ENCODE measurements at places on chromosomes 1 and 21.

DNA sequence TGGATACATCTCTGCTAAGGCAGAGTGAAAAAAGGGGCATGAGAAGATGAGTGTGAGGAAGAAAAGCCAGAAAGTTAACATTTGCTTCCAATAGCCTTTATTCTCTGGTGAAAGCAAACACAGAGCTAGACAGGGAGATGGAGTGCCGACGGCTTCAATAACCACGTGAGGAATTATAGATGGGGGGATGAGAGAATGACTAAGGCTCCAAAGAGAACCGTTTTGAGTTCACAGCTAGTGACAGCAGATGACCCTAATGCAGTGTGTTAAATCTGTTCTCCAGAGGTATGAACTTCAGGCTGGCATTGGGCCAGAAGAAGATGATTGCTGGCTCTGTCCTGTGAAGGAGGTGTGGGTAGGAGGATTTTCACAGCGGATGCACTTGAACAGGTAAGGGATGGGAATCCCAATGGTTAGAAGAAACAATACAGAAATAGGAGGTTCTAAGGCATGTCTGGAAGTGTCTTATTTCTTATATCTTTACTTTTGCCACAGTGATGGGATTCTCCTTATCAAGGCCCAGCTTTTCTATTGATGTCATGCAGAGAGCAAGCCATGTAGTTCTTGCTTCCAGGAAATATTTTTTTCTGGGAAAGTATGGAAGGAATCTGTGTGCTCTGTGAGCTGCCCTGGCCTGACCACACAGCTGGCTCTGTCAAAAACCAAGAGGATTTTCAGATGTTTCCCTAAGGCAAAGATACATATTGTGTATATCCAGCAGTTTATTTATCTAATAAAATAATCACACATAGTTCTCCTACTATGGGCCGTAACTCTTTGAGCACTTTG is 573.8 kb downstream of the LTN1 start:
- DNase-seq: peak; percentile 96

- no peak for DNase-seq
These were observed 225.1 kb upstream of the ZP4 start for GRCh38 chr1:238115852-238116251.

DNA sequence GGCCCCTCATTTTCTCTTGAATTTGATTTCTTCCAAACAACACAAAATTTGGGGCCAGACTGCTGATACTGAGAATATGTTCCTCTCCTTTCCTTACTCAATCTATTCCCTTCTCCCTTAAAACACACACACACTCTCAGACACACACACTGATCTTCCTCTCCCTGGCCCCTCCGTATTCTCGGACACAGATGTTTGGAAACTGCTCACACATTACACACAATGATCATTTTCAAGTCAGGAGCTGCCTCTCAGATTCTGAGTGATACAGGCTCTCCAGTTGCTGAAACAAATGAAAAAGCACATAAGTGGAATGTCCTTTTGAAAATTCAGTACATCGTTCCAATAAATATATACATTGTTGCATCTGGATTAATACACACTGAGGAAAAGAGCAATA is 161.3 kb downstream of the CLEC20A start:
- DNase-seq: no peak

DNA sequence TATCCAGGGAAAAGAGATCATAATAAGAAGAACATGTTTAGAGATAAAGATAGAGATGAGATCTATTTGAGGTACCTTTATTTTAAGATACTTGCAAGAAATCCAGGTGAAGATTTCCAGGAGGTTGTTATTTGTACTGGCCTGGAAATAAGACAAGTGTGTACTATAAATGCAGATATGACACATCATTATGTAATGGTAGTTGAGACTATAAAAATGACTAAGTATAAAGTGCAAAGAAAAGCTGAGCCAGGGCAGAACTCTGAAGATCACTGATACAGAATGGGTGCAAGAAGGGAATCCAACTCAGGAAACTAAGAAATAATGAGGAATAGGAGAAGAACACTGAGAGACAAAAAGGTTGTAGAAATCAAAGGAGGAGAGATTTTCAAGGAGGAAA is 378.2 kb upstream of the PBX1 start:
- no peak for DNase-seq

DNA sequence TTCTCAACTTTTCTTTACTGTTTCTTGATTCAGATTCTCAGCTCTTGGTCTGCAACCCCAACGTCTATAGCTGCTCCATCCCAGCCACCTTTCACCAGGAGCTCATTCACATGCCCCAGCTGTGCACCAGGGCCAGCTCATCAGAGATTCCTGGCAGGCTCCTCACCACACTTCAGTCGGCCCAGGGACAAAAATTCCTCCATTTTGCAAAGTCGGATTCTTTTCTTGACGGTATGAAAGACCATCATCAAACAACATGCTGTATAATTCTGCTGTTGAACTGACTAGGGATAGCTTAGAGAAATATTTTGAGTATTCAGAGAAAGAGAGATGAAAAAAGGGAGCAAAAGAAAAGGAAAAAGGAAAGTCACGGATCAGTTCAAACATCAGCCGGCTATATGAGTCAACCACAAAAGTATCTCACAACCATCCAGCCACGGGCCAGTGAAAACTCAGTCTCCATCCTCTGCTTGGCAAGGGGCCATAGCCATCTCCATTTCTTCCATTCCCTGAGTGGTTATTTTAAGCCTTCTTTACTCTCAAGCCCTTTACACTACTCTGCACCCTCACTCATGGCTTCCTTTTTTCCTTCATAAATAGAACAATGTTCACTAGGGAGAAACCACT is 14.1 kb downstream of the DNASE2B start:
- peak; percentile 63 for DNase-seq

GRCh38 chr1:43530483-43531106 is at the start of gene PTPRF:
Gene PTPRF, plus strand, starts transcription at chr1:43530883. Its CDS starts 14,193 bp downstream, at chr1:43545076.
- DNase-seq: peak; percentile 42

- DNase-seq: peak; percentile 34
These were observed 47.0 kb upstream of the BCAR3 start for GRCh38 chr1:93728480-93729131.

DNA sequence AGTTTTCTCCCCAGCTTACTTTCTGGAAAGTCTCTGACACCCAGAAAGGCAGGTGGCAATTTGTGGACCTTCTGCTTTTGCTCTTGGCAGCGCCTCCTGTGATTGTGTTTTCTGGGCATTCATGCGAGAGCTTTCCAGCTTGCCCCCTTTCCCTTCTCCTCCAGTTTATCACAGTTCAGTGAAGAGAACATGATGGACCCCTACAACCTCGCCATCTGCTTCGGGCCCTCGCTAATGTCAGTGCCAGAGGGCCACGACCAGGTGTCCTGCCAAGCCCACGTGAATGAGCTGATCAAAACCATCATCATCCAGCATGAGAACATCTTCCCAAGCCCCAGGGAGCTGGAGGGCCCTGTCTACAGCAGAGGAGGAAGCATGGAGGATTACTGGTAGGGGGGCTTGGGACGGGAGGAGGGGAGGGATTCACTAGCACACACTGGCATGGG is 24.3 kb upstream of the IKBKE start:
- no peak for DNase-seq

DNA sequence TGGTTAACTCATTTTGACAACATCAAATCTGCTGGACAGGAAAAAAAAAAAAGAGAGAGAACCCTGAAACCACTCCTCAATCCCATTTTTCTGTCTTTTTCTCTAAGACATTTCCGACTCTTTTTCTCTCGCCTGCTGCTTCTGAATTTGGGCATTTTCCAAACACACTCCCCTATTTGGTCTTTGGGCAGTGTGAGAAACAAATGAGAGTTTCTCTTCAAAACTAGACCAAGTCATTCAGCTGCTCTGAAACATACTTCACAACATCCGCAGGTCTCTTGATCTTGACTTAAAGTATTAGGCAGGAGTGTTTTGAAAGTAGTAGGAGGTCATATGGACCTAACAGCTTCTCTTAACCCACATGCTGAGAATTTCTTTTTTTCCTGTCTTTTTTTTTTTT is 364.8 kb upstream of the ESRRG start:
- DNase-seq: no peak

DNA sequence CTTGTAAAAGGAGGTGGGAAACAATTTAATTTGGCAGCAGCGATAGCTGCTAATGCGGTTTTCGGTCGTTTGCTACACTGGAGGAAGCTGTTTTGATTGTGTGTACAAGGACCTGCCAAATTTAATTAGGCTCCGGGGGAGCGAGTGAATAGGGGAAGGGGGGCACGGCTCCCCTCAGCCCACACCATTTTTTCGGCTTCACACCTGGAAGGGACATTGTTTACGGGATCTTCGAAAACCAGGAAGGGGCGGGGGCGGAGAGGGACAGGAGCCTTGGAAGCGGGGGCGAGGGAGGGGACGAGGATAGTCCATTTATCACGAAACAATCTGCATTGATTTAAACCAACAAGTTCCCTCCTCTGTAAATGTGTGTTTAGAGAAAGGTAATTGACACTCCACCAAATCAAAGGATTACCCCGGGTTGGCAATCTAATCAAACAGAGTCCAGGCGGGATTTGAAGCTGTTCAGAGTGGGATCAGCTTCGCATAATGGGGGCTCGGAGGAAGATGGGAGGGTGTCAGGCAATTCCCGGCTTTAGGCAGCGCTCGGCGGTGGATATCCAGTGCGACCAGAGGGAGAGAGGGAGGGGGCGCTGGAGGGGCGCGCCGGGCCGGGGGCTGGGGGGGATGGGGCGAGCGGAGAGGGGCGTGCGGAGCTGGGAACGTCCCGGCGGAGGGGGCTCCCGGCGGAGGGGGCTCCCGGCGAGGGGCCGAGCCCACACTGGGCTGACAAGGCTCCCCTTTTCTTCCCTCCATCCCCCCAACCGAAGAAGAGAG is 9.8 kb downstream of the PAX7 start:
- no peak for DNase-seq

DNA sequence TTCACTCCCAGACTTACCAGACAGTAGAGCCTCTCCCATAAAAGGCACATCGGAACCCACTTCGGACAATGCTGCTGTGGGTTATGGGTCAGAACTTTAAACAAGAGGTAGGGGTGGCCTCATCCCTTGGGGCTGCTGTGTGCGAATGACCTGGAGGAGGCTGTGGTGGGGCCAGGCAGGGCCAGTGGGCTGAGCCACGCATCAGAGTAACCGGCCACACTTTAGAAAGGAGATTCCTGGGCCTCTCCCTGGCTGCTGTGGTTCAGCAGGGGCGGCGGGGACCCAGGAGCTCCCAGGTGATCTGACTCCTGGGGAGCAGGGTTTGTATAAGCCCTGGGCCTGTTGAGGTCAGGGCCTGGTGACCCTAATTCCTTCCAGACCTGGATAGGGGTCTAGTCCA is 110.2 kb upstream of the C1orf174 start:
- DNase-seq: no peak

DNA sequence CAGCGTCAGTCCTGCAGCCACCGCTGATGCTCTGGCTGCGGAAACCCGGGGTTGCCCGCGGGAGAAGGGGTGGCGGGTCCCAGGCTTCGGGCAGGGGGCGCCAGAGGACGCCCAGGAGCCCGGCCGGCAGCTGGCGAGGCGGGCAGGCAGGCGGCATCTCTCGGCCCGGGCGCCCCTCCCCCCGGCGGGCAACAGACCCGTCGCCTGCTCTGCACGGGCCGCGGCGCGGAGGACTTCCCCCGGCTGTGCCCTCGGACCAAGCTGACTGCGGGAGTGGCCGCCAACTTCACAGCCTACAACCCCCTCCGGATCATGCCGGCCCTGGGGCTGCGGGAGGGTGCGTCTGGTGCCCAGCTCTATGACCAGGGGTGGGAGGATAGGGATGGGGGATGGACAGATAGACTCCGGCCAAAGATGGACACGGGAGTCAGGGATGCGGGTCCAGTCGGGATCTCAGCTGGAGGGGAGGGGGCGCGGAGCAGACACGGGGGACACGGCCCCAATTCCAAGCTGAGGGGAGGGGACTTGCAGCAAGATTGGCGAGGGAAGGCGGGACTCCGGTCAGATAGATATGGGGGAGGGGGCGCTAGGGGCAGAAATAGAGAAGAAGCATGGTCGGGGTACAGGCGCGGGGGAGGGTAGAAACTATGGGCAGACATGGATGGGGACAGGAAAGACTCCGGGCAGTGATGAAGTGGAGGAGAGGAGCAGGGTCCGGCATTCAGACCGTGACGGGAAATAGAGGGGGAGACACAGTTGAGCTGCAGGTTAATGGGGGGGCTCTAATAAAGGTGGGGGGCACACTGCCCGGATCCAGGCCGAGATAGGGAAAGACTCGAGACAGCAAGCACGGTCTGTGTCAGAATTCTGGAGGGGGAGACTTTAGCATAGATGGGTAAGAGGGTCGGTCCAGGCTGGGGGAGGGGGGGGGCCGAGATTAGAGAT is 1.1 kb downstream of the ADGRB2 start:
- DNase-seq: no peak

DNA sequence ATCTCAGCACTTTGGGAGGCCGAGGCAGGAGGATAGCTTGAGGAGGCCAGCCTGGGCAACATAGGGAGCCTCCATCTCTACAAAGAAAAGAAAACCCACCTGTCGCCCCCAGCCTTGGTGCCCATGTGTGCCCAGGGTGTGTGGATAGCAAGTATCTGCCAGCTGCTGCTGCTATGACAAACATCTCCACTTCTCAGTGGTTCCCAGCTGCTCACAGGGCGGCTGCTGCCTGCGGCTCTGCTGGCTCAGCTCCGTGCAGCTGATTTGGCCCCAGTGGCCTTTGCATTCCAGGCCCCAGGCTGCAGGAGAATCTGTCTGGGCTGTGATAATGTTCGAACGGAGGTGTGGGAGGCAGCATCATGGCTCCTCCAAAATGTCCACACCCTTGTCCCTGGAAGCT is 10.6 kb upstream of the TTC34 start:
- no peak for DNase-seq

DNA sequence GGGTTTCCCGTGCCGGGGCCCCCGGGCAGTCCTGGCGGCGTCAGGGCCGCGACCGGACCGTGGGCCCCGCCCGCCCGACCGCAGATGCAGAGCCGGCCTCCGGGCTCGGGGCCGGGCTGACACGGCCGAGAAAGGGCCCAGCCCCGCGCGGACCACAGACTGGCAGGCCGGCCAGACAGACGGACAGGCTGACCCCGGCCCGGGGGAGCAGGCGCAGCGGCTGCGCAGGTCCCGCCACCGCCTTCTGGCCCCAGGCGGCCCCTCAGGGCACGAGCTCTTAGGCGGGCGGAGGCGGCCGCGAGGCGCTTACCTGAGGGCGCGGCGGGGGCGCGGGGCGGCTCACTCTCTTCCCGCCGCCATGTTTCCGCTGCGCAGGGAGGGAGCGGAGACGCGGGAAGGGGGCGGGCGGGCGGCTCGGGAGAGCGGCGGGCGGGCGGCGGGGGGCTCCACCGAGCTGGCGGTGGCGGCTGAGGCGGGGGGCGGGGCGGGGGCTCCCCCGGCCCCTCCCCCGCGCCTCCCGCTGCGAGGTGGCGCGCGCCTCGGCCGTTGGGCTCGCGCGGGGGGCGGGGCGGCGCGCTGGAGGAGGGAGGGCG is at the start of gene SCMH1:
Gene SCMH1, minus strand, starts transcription at position 558 of the 593 bp plus-strand sequence. CDS start 56,173 bp downstream, outside the sequence.
- DNase-seq: peak; percentile 26

DNA sequence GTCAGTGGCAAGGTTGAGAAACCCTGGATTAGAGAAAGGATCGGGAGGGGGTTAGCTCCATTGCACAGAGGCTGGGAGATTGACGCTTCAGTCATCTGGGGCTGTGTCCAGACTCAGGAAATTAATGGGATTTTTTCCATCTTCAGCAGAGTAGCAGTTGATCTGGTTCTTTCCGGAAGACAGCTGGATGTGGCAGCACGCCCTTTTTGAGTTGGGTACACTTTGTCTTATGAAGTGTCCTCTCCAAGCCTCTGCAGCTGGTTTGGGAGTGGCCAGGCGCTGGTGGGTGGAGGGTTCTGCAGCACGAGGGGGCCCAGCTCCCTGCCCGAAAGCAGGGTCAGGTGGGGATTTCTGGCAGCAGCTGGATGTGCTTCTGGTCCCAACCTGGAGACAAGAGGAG is 95.1 kb downstream of the TAS1R2 start:
- no peak for DNase-seq

GRCh38 chr21:15651172-15651571 is 78.6 kb upstream of the USP25 start:
- peak; percentile 12 for DNase-seq

All from fibroblast of the aortic adventitia (primary cell).